ENCODE measurements at places on chromosomes 2 and 18. TPM values are rescaled to one million over a fixed set of nuclear protein-coding genes. Genes with fewer than 3 reads are reported as not detected.

- DNase-seq = peak; percentile 13
Observed at GRCh38 chr2:20916604-20917286, 93.8 kb upstream of the LDAH start.

GRCh38 chr18:34957119-34957863 lies 83.9 kb upstream of the MAPRE2 start:
- DNase-seq = no peak

GRCh38 chr2:6993229-6993640 lies 76.0 kb downstream of the RNF144A start:
- DNase-seq = no peak

- DNase-seq = no peak
Observed at GRCh38 chr2:224638301-224638823, 53.2 kb upstream of the CUL3 start.

DNA sequence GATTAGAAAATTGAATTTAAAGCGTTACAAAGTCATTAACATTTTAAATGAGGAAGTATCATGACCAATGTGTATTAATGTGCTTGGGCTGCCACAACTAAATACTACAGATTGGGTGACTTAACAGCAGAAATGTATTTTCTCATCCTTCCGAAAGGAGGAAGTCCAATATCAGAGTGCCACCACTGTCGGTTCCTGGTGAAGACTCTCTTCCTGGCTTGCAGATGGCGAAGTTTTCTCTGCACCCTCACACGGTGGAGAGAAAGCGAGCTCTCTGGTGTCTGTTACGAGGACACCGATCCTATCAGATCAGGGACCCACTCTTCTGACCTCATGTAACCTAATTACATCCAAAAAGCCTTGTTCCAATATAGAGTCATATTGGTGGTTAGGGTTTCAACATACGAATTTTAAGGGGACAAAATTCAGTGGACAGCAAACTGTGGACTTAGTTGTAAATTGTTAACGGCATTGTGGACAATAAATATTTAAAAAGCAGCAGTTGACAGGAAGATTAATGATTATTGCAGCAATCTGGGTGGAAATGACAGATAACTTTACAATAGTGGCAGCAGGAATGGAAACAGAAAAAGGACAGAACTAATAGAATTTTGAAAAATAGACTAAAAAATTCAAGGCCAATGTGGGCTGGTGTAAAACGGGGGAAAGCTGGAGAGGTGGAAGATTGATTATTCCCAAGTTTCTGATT lies 35.1 kb upstream of the CYRIA start:
- DNase-seq = no peak

- no peak for DNase-seq
Observed at GRCh38 chr2:180970016-180970415, 10.4 kb upstream of the UBE2E3 start.

GRCh38 chr2:101699755-101700461 lies 2.4 kb downstream of the MAP4K4 start:
- DNase-seq = peak; percentile 12

GRCh38 chr2:56912490-56912889 lies 728.7 kb downstream of the CCDC85A start:
- no peak for DNase-seq

DNA sequence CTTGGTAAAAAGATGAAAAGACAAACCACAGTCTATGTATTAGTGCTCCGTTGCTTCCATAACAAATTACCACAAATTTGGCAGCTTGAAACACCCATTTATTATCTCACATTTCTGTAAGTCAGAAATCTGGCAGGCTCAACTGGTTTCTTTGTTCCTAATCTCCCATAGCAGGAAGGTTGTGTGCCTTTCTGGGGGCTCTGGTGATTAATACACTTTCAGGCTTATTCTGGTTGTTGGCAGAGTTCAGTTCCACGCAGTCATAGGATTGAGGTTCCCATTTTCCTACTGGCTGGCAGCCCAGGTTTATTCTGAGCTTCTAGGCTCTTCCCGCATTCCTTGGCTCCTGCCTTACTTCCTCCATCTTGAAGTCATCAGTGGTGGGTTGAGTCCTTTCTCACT lies 189.3 kb downstream of the ANAPC1 start:
- DNase-seq = peak; percentile 73

- no peak for DNase-seq
Observed at GRCh38 chr18:13178197-13178596, 40.4 kb upstream of the LDLRAD4 start.

DNA sequence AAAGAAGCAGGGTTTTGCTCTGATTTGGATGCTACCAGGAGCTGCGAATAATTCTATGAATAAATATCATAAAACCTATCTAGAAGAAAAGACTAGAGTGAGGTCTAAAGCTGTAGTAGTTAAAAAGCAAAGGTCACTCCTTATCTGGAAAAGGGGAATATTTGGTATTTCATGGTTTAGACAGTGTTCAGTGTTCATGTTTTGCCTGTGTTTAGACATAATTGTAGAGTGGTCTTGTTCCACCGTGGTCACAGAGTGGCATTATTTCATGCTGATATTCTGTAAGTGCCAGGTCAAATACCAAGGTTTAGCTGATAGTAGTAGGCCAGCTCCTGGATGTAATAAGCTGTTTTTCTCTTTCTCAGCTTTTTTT lies 10.8 kb downstream of the SPAST start:
- no peak for DNase-seq

GRCh38 chr2:131143803-131144202 lies 38.7 kb downstream of the PLEKHB2 start:
- no peak for DNase-seq

GRCh38 chr2:161173541-161174194 lies 13.4 kb downstream of the TANK start:
- DNase-seq = no peak

GRCh38 chr18:2293109-2293839 lies 278.0 kb downstream of the METTL4 start:
- DNase-seq = no peak

DNA sequence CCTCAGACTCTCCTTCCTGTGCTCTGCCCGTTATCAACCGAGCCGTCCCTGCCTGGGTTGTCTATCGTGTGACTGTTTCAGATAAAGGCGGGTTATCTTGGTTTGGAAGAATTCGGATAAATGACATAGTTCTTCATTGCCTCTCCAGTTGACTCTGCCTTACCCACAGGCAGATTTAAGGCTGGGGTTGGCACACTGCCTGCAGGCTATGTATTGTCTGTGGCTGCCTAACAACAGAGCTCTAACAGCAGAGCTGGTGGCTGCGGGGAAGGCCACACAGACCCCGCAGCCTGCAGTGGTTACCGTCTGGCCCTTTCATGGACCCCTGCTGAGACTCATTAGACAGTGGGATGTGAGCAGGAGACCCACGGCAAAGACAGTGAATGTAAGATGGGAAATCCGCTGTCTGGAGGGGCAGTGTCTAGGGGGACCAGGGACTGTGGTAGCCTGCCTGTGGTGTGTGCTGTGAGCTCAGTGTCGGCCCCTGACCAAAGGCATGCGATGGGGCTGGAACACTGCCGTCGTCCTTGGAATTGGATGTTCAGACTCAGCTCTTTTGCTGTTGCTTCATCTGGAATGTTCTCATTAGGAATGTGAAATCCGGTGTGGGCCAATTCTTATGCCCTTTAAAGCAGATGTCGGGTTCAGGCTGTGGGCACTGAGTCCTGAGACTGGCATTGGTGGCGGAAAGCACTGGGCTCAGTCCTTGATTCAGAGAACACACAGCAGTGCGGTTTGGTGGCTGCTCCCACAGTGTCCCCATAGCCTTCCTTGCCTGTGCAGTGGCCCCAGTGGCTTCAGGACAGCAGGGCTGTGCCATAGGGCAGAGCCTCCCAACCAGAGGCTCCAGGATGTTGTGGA lies 44.5 kb downstream of the SH3RF3 start:
- peak; percentile 64 for DNase-seq

- DNase-seq = no peak
Observed at GRCh38 chr2:66426244-66427111, 8.4 kb upstream of the MEIS1 start.

- peak; percentile 54 for DNase-seq
Observed at GRCh38 chr2:223538920-223539440, 63.2 kb downstream of the SCG2 start.

DNA sequence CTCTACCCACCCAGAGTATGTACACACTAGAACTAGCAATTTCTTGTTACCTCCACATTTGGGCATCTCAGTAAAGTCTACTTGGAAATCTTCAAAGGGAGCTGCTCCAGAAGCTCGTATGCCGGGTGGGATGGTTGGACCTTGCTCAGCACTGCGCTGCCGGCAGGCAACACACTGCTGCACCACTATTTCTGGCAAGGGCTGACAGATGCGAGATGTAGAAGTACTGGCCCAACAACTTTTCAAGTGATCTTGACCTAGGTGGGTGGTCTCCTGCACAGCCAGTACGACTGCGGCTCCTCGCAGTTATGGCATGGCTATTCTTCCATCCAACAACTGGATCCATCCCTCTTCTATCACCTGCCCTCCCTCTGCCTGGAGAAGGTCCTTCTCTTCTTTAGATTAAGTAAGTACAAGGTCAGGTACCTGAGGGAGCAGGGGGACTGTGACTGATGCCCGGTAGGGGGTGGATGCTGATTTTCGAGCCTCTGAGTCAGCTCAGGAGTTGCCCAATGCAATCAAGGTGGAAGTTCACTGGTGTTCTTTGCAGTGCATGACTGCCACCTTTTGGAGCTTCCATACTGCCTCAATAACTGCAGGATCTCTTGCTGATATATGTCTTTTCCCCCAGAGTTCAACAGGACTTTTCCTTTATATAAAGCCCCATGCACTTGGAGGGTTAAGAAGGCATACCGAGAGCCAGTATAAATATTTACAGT lies 100.4 kb upstream of the SLC1A4 start:
- DNase-seq = no peak

- no peak for DNase-seq
Observed at GRCh38 chr2:239110595-239111048, 262.7 kb downstream of the TWIST2 start.

GRCh38 chr2:43605079-43605655 lies 9.3 kb upstream of the THADA start:
- no peak for DNase-seq

- DNase-seq = no peak
Observed at GRCh38 chr2:178787155-178787554, 20.1 kb downstream of the TTN start.

DNA sequence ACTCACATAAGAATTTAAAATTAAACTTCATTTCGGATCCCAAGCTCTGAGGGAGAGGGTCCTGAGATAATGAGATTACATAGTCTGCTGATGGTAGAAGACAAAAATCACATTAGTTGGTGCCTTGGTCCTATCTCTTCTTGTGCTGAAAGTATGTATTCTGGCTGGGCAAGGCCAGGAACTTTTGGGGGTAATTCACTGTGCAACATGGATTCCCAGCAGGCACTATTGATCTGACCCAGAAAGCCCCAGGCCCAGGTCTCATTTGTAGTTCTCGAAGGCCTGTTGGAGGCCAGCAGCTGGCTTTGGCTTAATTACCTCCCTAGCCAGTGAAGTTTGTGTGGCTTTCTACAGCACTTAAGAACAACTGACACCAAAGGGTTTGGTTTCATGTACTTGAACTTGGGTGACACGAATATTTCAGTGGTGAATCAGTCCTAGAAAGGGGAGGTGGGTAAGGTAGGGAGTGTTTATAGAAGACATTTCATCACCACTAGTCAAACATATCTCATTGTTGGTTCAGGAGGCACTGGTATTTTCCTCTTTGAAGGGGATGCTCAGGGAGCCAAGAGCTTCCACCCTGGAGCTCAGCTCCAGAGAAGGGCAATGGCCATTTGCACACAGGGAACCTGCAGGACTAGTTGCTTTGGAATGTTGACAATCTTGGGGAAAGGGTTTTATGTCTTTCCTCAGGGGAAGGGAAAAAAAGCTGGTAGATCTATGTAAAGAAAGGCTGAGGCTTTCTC lies 217.8 kb downstream of the OSR1 start:
- no peak for DNase-seq

GRCh38 chr2:147610496-147611040 lies 234.3 kb upstream of the ACVR2A start:
- no peak for DNase-seq

GRCh38 chr18:64099244-64099643 lies 49.6 kb downstream of the LINC00305 start:
- DNase-seq = no peak

DNA sequence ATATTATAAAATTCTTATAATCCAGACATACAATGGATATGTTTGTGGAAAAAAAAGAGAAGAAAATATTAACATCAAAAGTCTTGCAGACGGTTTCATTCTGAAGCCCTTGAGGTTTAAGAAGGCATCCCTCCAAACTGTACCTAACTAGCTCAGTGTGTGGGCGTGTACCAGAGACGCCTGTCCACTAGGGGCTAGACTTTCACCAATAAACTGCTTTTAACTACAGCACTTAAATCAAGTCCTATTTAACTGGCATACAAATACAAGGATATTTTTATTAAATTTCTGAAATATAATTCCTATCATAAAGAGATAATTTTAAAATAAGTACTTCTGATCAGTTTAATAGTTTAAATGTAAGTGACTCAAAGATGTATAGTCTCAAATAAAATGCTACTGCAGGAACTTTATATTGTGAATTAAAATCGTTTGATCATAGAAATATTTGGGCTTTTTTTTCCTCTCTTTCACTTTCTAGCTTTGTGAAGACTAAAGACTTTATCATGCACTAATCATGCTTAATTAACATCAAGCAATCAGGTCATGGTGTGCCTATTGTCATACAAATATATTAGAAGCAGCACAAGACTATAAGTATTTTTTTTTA lies 437.7 kb downstream of the SATB2 start:
- peak; percentile 1 for DNase-seq

DNA sequence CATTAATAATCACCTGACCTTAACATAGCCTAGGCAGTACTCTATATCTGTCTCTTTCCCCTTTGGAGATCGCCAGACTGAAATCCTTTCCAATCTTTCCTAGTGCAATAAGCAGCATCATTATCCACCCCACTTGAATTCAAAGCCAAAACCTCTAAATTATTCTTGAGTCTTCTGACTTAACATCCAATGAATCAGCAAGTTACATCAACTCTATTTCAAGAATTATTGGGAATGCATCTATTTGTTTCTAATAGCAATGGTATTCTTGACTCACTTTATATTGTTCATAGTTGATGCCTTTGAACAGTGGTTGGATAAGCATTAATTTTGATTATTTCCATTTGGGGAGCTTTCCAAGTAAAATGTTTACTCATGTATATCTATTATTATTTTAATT lies 144.8 kb downstream of the ZNF804A start:
- no peak for DNase-seq

GRCh38 chr18:48134609-48135008 lies 204.2 kb upstream of the SMAD2 start:
- DNase-seq = no peak

- DNase-seq = peak; percentile 35
Observed at GRCh38 chr2:71190656-71191569, 36.0 kb downstream of the PAIP2B start.

- DNase-seq = no peak
Observed at GRCh38 chr2:179376881-179377280, 112.2 kb upstream of the SESTD1 start.

GRCh38 chr18:6079406-6079805 lies 184.1 kb upstream of the TMEM200C start:
- DNase-seq = no peak

The RESP18 gene
- not detected for polyA plus RNA-seq

The STAT4 gene
- 2.7 TPM for polyA plus RNA-seq

The IL1RN gene
- not detected for polyA plus RNA-seq

The ALK gene
- polyA plus RNA-seq = 0.04 TPM

The IMMT gene
- 72.3 TPM for polyA plus RNA-seq

The ABCA12 gene
- not detected for polyA plus RNA-seq

The IL36RN gene
- polyA plus RNA-seq = not detected

The SLC5A7 gene
- polyA plus RNA-seq = 0.05 TPM

The GAD1 gene
- polyA plus RNA-seq = 1.9 TPM

The LYG2 gene
- not detected for polyA plus RNA-seq

The INHA gene
- 1.5 TPM for polyA plus RNA-seq

The B3GNT7 gene
- 0.49 TPM for polyA plus RNA-seq

The TMEM163 gene
- polyA plus RNA-seq = 2.0 TPM

The CHRNG gene
- polyA plus RNA-seq = 108 TPM

The BMP10 gene
- not detected for polyA plus RNA-seq

The KCNF1 gene
- polyA plus RNA-seq = 3.6 TPM

The VAMP5 gene
- 19.4 TPM for polyA plus RNA-seq
